GM23338 (cell line): ENCODE measurements at places on chromosomes 12 and 14. TPM values are rescaled to one million over a fixed set of nuclear protein-coding genes. Genes with fewer than 3 reads are reported as not detected.
A peak's percentile ranks its signal among the peaks of the same experiment; 100 is the strongest.

C12orf54 gene
- not detected in 2 replicates for total RNA-seq

- DNase-seq = no peak
These were observed 10.4 kb downstream of the NCOR2 start for GRCh38 chr12:124556896-124557501.

SLCO1B1 gene
- 0.24 TPM in 1 of 2 replicates, not detected in the other for total RNA-seq

RPL10L gene
- not detected in 2 replicates for total RNA-seq

GRCh38 chr14:64562436-64562835 lies 12.7 kb downstream of the PPP1R36 start:
- DNase-seq = no peak

FOXM1 gene
- total RNA-seq = 73.4 and 98.1 TPM in 2 replicates

NRIP2 gene
- not detected in 2 replicates for total RNA-seq

- peak; percentile 84 for DNase-seq
These were observed 376.8 kb downstream of the DPF3 start for GRCh38 chr14:72516936-72517700.

- DNase-seq = no peak
These were observed 56.5 kb downstream of the ITPK1 start for GRCh38 chr14:93059260-93059659.

- DNase-seq = no peak
These were observed 695.7 kb upstream of the USP15 start for GRCh38 chr12:61564466-61564865.

- DNase-seq = peak; percentile 31
These were observed 51.9 kb upstream of the CISTR start for GRCh38 chr12:53803703-53804102.

- DNase-seq = no peak
These were observed 5.7 kb downstream of the CRADD start for GRCh38 chr12:93682846-93683261.

DNA sequence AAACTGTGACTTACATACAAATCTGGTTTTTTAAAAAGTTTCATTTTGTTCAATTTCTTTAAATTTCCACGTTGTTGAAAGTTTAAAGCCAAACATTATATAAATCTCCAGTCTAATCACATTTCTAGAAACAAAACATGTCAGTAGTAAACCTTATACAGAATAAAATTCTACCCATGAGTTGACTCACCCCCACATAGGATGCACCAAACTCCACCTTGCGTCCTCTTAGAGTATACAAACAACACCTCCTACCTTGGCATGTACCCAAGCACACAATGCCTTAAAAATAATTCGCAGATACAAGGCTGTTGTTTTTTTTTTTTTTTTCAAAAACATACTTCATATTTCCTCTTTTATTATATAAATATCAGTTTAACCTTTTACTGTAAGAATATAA lies 3.3 kb downstream of the FBXL14 start:
- DNase-seq = no peak

VDR gene
- total RNA-seq = 1.1 and 1.4 TPM in 2 replicates

DNA sequence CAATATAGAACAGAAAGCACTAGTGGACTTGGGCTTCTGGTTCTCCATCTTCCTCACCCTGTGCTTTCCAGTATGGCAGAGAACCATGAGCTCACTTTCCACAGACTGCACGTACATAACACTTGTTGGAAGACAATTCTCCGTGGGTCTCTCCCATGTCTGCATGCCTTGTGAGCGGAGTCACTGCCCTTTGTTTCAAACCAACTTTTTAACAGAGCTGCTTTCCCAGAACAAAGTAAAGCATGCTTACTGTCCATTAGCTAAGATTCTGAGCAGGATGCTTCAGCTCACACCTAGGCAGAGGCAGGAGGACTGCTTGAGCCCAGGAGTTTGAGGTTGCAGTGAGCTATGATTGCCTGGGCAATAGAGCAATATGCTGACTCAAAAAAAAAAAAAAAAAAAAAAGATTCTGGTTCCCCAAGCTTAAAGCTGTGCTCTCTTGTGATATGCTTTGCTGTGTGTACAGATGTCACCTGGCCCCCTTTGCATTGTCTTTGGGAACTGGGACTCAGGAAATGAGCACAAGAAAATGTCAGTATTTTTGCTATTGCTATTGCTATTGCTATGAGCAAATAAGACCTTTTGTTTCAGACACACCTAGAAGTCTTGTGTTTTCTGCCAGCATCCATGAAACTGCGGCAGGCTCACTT lies 54.6 kb upstream of the PTGR2 start:
- DNase-seq = no peak

- DNase-seq = no peak
These were observed 79.9 kb downstream of the BCL11B start for GRCh38 chr14:99192028-99192621.

- no peak for DNase-seq
These were observed 49.5 kb upstream of the POC1B start for GRCh38 chr12:89575374-89575773.

PTPN6 gene
- 24.7 and 25.3 TPM in 2 replicates for total RNA-seq

KCNC2 gene
- 0.10 TPM in 1 of 2 replicates, not detected in the other for total RNA-seq

GRCh38 chr12:32197421-32197820 lies 90.8 kb downstream of the BICD1 start:
- DNase-seq = no peak

RNASE3 gene
- not detected in 2 replicates for total RNA-seq

- no peak for DNase-seq
These were observed 264.3 kb upstream of the FOXN3 start for GRCh38 chr14:89681086-89682018.

DNA sequence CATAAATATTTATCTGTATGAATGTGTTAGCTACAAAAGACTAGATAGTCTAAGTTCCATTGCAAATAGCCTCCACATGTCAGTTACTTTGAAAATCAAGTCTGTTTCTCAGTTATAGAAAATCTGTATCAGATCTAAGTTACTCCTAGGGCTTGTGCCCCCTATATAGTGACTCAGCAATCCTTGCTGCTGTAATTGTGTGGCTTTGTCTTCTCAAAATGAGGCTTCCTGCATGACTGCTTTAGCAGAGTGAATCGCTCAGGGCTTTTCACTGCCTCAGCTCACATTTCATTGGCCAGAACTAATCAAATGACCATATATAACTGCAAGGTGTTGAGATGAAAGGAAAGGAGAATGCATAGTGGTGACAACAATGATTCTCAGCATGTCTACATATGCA lies 552.2 kb upstream of the STXBP6 start:
- DNase-seq = peak; percentile 1

SERPINA9 gene
- not detected in 2 replicates for total RNA-seq

DNA sequence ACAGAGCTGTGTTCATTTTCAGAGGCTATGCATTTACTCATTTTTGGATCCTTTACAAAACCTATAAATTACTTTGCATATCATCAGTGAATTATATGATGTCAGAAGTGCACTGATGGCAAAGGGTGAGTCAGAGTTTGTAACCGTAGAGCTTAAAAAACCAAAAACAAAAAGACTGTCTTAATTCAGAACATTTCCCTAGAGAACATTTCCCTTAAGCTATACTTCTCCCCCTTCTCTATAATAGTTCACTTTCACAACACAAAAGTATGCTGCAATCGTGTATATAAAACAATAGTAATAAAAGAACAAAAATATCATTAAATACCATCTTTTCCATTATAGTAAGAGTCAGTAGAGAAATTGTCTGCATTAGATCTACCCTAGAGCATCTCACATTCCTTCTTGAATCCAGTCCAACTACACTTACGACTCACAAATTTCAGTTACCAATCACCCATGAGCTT lies 934.9 kb downstream of the LRFN5 start:
- no peak for DNase-seq

DNA sequence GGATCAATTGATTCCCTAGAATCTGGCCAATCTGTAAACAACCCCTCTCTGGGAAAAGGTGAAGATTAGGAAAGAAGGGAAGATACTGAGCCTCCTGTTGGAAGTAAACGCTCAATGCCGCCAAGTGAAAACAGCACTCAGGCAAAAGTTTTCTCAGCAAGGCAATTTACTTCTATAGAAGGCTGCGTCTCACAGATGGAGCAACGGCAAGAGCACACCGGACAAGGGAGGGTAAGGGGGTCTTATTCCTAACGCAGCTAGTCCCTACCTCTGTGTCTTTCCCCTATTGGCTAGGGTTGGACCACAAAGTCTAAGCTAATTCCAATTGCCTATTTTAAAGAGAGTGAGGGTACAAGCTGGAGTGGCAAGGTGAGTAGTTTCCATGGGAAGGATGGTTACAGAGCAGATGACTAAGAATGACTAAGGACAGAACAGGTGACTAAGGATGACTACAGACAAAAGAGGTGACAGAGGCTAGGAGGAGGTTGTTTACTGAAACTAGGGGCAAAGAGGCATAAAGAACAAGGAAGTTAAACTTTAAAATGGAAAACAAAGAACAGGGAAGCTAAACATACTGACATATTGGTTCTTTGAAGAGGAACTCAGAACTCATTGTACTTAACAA lies 5.6 kb upstream of the TTC9 start:
- no peak for DNase-seq

GRCh38 chr12:71191509-71192196 lies 33.9 kb upstream of the TSPAN8 start:
- DNase-seq = peak; percentile 19

- no peak for DNase-seq
These were observed 30.6 kb upstream of the ISM2 start for GRCh38 chr14:77529213-77529612.

GRCh38 chr14:34175574-34175973 lies 224.7 kb upstream of the EGLN3 start:
- no peak for DNase-seq
